ENCODE measurements at places on chromosomes 11 and 22.

DNA sequence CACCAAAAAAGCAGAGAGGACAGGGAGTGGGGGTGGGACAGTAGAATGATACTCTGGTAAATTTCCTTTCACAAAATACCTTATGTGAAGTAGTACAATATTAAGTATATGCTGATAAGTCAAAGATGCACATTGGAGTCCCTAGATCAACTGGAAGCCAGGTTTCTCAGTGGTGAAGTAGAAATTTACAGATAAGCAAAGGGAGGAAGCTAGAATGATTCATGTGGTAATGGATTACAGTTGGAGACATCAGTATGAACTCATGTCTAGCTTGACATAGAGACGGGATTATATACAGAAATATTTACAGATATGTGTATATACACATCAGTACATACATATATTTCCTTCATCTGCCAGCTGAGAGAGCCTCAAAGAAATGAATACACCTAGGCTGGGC lies 21.5 kb downstream of the PLEKHB1 start:
- no peak for DNase-seq

- no peak for DNase-seq
Observed at GRCh38 chr22:39259666-39260065, 14.9 kb upstream of the PDGFB start.

- DNase-seq, result no peak
Observed at GRCh38 chr11:13939961-13940906, 22.3 kb upstream of the SPON1 start.

GRCh38 chr11:2744166-2744565 lies 44.4 kb upstream of the KCNQ1OT1 start:
- no peak for DNase-seq

GRCh38 chr11:85939099-85940015 lies 84.2 kb downstream of the CCDC83 start:
- no peak for DNase-seq
